ENCODE measurements at places on chromosomes 3 and 15.

DNA sequence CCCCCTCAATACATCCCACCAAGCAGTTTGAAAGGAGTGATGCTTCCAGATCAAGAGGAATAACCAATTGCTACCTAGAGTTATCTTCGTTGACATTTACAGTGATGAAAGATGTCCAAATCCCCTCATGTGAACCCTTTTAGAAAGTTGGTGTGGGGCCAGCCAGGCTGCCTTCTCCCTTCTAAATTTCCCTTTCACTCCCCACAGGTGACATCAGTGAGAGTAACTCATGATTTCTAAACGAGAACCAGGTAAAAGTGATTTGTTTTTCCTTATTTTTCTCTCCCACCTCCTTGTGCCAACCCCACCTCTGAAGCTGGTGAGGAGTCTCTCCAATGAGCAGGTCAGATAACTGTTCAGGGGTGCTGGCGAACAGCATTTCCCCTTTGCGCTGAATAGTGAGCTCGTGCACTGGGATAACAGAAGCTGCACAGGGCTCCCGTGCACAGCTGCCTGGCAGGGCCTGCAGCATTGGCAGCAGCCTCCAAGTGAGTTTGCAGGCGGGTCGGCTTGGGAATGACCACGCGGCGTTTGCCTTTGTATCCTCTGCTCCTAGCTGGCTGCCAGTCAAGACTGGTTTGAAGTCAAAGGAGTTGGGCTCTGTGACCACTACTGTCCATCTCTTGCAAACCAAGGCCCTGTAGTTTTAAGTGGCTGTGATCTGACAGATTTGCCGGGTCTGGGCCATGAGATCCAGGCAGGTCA, 70.2 kb upstream of the CORO2B start:
- no peak for DNase-seq

- no peak for DNase-seq
These were observed 149.4 kb downstream of the FRMD5 start for GRCh38 chr15:44045661-44046060.

GRCh38 chr15:51244423-51244869, 94.0 kb downstream of the CYP19A1 start:
- no peak for DNase-seq

- DNase-seq: no peak
These were observed 821.8 kb downstream of the TBL1XR1 start for GRCh38 chr3:176375519-176375918.

GRCh38 chr3:132857317-132857716, 135.1 kb upstream of the NPHP3 start:
- no peak for DNase-seq

DNA sequence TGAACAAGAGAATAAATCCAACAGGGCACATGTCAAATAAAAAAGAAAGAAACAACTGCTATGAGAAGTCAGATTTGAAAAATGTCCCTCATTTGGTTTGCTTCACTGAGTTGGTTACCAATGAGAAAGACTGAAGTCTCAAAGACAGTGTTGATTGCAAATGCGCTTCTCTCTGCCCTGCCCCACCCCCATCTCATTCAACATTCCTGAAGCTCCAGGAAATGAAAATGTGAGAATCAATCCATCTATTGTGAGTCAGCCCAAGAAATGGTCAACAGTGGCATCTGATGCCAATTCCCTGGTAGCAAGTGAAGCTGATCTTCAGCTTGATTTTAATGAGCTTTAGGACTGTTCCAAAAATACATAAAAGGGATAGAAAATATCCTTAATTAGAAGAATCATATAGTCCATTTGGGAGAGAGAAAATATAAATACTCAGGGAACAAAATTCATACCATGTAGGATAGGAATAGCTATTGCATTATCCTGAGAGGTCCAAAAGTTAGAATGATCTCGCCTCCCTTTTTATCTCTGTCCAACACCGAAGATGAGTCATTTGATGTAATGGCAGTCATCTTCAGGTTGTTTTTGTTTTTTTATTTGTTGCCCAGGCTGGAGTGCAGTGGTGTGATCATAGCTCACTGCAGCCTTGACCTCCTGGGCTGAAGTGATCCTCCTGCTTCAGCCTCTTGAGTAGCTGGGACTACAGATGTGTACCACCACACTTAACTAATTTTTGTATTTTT, 200.3 kb upstream of the UMPS start:
- no peak for DNase-seq

GRCh38 chr3:108130701-108131474, 40.1 kb upstream of the CD47 start:
- DNase-seq: peak; percentile 77

DNA sequence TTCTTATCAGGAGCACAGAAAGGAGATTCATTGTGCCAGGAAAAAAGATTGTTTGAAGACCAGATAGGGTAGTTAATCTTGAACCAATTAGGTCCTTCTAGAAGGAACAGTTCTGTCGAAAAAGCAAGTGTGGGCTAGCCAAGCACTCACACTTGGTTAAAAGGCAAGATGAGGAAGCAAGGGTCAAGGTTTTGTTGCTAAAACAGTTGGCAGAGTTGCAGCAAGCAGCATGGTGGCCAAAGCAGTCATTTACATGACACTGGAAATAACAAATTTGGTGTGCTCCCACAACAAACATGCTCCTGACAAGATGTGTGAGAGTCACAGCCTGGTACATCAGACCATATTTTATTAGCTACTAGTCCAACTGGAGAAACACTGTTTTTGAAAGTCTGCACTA, 228.0 kb upstream of the CFAP20DC start:
- DNase-seq: no peak

DNA sequence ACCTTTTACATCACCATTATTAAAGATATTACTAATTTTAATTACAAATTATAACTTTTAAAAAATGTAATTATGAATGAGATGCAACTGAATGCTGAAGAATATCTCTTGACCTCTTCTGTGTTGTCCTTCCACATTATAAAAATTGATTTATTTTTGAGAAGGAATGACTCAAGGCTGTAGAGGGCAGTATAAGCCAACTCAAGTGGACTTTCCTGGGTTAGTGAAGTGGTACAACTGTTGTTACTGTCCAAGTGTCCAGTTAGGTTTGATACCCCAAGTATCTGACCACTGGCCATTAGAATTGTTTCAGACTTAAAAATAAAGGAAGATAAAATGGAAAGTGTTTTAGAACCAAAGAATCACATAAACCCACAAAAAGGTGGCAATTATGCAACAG, 51.9 kb downstream of the BBX start:
- DNase-seq: peak; percentile 11

GRCh38 chr3:19147905-19148767, at the start of gene KCNH8:
KCNH8 (plus strand) TSS chr3:19148510; CDS start chr3:19148720, 210 bp downstream.
- no peak for DNase-seq

- no peak for DNase-seq
These were observed 233.7 kb downstream of the OCA2 start for GRCh38 chr15:27865323-27865922.

GRCh38 chr3:157586293-157586692, 83.1 kb upstream of the VEPH1 start:
- no peak for DNase-seq

GRCh38 chr15:37995461-37996347, 61.3 kb downstream of the TMCO5A start:
- peak; percentile 36 for DNase-seq

GRCh38 chr3:150161011-150161410, 190.3 kb upstream of the PFN2 start:
- no peak for DNase-seq

DNA sequence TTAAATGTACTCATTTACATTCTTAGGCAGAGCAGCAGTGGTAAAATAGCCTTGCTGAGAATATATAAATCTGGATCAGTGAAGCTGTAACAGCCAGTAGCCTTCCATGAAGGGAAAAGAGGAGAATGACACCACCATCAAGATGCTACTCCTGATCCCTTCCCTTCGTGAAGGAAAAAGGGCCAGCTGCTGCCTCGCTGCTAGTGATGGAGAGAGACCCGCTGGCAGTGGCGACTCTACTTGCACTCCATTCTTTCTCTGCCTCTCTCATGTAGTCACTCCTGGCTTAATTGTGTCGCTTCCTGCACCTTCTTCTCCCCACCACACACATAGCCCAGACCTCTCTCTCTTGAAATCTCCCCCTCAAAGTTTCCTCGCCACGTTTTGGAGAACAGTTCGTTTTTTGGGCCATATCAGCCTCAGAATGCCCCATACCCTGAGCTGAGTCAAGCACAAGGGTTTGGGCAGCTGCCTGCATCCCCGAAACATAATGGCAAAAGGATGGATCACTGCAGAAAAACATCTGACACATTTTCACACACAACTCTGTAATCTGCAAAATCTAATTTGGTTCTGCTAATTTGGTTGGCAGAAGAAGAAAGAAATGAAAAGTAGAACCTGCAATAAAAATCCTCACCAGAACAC, 460.3 kb upstream of the IL12A start:
- DNase-seq: no peak

GRCh38 chr3:123149525-123149924, 52.2 kb upstream of the SEC22A start:
- no peak for DNase-seq

DNA sequence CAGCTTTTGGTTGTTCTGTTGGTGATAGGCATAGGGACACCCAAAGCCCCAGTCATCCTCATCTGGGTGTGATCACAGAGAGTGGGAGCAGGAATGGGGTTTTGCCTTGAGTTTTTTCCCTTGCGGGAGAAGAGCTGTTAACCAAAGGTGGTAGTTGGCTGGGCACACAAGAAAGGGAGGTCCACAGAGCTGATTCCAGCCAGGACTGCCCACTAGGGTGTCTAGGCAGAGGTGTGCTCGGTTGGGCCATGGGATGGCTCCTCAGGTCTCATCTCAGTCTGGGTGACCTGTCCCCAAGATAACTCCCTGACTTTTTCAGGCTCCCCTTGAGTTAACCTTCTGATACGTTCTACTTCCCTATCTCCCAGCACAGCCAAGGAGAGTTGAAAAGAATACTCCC, 134.8 kb downstream of the PDE8A start:
- no peak for DNase-seq

DNA sequence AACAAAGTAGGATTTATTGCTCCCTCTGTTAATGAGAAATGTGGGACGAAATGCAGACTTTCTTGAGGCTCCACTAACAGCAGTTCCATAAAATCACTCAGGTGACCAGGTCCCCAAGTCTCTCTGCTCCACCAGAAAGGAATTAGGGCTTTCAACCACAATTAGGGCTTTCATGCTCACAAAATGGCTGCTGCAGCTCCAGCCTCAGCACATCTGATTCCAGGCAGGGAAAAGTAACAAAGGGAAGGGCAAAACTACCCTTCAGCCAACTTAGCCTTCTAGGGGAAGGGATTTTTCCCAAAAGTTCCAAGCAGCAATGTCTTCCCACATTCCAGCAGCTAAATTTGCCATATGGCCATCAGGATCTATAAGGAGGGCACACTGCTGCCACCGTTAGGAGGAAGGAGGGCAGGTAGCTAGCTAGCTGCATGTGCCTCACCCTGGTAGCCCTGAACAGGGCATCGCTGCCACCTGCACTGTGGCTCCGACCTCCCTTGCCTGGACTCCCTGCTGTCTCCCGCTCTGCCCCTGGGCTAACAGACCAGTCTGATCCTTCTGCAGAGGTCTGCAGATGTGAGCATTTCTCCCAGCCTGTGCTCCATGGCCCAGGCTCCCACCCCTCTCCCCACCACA, 12.8 kb downstream of the CFAP100 start:
- no peak for DNase-seq

- no peak for DNase-seq
These were observed 4.4 kb downstream of the GABPB1 start for GRCh38 chr15:50350621-50351020.

DNA sequence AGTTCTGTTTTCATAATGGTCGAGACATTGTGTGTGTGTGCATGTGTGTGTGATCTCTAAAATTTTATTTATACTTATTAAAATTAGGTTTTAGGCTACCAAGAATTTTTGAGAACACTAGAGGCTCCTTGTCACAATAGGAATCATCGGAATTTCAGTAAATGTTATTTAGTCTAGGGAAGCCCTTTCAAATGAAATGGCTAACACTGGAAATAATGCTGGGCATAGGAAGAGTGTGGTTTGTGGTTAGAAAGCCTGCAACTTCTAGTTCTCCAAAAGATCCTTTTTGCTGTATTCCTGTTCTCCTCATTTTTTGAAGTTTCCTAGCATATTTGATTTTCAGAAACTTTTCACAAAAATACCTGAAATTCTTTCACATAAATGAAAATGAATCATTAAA, 92.5 kb upstream of the MBNL1 start:
- DNase-seq: no peak

GRCh38 chr3:52195291-52195597, 2.7 kb upstream of the ALAS1 start:
- no peak for DNase-seq

- no peak for DNase-seq
These were observed 517 bp downstream of the FBN1 start for GRCh38 chr15:48644827-48645557.

- DNase-seq: no peak
These were observed 15.6 kb downstream of the SEMA3F start for GRCh38 chr3:50170689-50171088.

GRCh38 chr15:98690272-98690950, 42.1 kb downstream of the IGF1R start:
- no peak for DNase-seq

GRCh38 chr3:38099518-38099917, 37.4 kb downstream of the ACAA1 start:
- DNase-seq: no peak

DNA sequence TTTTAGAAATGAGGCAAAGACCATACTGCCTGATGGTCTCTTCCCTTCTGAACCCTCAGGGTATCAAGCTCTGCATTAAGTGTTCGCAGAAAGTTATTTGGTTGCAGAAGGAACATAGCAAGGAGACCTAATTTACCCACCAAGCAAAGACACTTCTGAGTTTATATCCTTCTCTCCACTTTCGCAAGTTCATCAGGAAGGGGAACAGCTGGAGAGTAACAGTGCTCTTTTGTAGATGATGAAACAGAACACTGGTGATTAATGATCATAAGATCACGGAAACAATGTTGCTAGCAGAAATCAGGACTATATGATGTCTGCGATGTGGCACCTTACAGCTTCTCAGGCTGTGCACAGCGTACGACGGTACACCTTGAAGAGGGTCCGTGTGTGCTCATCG, 62.1 kb downstream of the NCEH1 start:
- no peak for DNase-seq

DNA sequence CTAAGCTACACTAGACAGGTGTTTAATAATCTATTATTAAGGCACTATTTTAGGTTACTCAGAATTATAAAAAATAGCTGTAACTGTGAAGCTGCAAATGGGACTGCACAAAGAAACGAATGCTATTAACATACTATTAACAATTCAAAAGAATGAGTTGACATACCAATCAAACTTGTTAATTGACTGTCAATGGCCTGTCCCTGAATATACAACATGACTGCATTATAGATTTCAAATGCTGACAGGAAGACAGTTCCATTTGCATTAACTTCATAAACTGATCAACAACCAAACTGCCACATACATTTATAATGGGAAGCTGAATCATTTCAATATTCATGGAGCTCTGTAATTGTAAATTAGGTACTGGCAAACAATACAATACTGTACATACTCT, 169.0 kb upstream of the NANOGP8 start:
- DNase-seq: no peak

DNA sequence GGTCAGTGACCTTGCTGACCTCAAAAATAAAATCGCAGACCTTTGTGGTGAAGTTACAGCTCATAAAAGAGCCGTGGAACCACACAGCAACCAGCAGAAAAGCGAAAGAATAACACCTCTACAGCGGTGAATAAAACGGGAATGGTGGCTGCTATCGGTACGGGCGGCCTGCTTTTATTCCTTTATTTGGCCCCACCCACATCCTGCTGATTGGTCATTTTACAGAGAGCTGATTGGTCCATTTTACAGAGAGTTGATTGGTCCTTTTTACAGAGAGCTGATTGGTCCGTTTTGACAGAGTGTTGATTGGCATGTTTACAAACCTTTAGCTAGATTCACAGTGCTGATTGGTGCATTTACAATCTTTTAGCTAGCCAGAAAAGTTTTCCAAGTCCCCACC, 80.7 kb upstream of the ATP10A start:
- DNase-seq: no peak

- DNase-seq: no peak
These were observed 80.6 kb upstream of the PRR20G start for GRCh38 chr3:127368186-127369032.

Data from GM04503 (cell line).